Stimulated activated CD4-positive, alpha-beta T cell treated with anti-CD3 and anti-CD28 coated beads, TNF-alpha, amount 100 ng/mL, for 4 hours (primary cell): ENCODE measurements at places on chromosomes 16 and 17.

- no peak for DNase-seq
Measured at GRCh38 chr16:23496821-23497542, 13.3 kb downstream of the GGA2 start.

DNA sequence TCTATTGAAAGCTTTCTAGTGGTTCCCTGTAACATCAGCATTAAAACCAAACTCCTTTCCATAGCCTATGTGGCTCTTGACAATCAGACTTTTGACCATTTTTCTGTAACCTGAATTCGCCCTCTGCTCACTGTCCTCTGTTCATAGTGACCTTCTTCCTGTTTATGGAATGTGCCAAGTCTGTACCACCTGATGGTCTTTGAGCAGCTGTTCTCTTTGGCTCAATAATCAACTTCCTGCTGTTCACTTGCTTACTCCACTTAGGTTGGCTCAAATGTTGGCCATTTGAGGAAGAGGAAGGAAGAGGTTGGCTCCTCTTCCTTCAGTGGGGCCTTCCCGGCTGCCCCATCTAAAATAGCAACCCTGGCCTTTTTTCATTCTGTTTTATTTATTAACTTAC, 251.5 kb downstream of the CA10 start:
- no peak for DNase-seq

DNA sequence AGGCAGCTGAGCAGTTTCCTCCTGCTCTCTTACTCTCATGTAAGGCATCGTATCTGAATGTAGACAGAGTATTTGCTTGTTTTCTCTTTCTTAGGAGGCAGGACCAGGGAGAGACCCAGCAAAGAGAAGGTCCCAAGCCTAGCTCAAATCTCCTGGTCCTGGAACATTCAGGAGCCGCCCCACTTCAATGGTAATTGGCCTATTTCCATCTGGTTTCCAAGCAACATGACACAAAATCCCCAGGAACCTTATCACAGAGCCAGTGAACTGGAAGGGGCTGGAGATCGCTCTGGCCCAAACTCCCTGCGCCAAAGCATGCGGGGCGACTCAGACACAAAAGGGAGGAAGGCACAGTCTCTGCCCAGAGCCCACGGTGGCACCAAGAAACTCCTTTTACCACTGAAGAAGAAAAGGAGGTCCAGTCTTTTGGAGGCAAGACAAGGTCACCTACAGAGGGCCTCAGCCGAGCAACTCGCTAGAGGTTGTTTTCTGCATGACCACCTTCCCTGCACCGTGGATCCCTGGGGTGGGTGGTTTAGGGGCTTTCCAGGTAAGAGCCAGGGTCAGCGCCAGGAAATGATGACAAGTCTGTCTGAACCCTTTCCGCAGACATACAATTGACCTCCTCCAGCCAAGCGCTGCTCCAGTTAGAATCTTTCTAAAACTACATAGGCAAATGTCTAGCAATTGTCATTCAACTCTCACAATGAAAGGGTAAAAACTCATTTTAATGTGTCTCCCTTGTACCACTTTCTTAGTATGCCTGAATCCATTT, 394.7 kb downstream of the SOX9 start:
- DNase-seq: no peak

GRCh38 chr16:49706620-49707355, 149.1 kb downstream of the ZNF423 start:
- DNase-seq: no peak
